ENCODE measurements at places on chromosomes 2 and 18. TPM values are rescaled to one million over a fixed set of nuclear protein-coding genes. Genes with fewer than 3 reads are reported as not detected.

The SERPINB8 gene
- total RNA-seq = 4.8 TPM

- H3K4me1 ChIP-seq = no peaks in the 10 kb centered on the region
- H3K36me3 ChIP-seq = no peaks in the 10 kb centered on the region
- H3K27me3 ChIP-seq = no peaks in the 10 kb centered on the region
- H3K27ac ChIP-seq = no peak overlapping the region
Measured at GRCh38 chr2:103138123-103138901, 376.5 kb downstream of the TMEM182 start.

GRCh38 chr2:3223080-3223923, 154.3 kb downstream of the EIPR1 start:
- no peak overlapping the region for H3K4me3 ChIP-seq
- DNase-seq = no peak
- no peak overlapping the region for H3K27ac ChIP-seq
- no peaks in the 10 kb centered on the region for H3K4me1 ChIP-seq
- H3K36me3 ChIP-seq = no peaks in the 10 kb centered on the region
- no peaks in the 10 kb centered on the region for H3K27me3 ChIP-seq

The RAB3GAP1 gene
- total RNA-seq = 60.1 TPM

- DNase-seq = no peak
- no peaks in the 10 kb centered on the region for H3K27me3 ChIP-seq
- no peak overlapping the region for H3K4me3 ChIP-seq
- H3K4me1 ChIP-seq = no peaks in the 10 kb centered on the region
- H3K36me3 ChIP-seq = no peaks in the 10 kb centered on the region
Measured at GRCh38 chr18:59229191-59229590, 9.2 kb downstream of the GRP start.

Data from sigmoid colon (tissue), 7 donors.